CD8-positive, alpha-beta memory T cell (primary cell): ENCODE measurements at places on chromosomes 16 and 17.

DNA sequence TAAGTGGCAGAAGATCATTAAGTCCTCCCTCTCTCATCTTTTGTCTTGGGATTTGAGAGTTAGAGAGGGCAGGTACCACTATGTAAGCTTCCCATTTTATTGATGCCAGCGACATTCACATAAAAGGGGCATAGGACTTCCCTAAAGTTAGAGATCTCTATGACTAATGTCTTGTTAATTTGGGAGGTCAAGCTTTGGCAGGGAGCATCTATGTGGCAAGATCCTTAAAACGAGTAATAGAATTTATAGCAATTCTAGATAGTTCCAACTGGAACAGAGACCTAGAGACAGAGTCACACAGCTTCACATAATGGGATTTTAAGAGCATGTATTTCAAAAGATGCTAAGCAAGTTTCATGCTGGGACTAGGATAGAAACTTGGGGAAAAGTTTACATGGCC, 308.0 kb downstream of the MAP2K6 start:
- no peak for DNase-seq

DNA sequence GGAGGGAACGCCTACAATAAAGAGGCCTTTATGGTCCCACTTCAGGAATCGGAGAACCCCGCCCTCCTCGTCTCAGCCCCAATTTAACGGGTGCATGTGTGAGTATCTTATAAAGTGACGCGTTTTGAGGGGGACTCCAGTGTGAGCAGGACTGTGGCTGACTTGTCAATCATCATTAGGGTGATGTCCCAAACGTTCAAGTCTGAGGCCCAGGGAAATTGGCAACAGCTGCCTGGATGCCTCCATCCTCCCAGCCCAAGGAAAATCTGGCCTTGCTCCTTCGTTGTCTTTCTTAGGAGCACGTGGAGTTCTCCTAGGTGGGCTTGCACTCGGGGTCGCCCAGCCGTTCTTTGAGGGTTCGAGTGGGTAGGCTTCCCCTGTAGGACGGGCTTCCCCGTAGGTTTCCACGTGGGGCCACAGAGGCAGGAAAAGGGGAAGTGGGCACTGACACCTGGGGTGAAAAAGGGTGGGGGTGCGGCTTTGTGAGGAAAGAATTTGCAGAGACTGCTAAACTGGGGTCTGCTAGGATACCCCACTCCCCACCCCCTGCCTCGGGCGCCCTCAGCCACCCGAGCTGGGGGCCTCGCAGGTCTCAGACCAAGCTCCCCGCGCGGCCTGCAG, 561 bp upstream of the HERPUD1 start:
- no peak for DNase-seq

GRCh38 chr16:12178251-12178990, 201.9 kb downstream of the SNX29 start:
- DNase-seq = no peak

DNA sequence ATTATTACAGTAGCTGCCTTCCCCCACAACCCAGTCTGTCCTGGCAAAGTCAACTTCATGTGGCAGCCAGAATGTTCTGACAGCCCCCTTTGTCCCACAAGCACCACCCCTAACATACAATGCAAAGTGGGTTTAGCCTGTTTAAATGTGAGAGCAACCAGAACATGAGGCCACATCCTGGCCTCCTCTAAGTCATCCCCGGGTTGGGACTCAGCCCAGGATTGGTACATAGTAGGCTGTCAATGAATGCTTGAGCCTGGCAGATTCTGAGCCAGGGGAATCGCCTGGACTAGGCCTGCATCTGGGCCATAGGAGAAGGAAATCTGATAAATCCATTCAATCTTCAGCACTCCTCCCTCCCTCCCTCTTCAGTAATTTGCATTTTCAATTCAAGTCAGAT, 4.3 kb upstream of the ITGA3 start:
- no peak for DNase-seq

DNA sequence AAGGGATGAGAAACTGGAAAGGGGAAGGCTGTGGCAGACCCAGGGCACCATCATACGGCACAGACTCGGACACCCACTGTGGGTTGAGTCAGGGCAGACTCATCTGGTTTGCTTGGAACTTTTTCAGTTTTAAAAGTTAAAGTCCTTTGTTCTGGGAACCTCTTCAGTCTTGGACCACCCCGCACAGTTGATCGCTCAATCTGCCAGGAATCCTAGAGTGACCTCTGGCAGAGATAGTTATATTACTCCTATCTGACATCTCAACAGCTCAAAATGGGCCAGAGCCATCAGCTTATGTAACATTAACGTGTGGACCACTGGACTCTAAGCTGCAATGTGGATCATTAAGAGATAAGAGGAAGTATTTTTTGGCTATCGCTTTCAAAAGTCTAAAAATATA, 164.3 kb downstream of the ABCA8 start:
- DNase-seq = no peak

DNA sequence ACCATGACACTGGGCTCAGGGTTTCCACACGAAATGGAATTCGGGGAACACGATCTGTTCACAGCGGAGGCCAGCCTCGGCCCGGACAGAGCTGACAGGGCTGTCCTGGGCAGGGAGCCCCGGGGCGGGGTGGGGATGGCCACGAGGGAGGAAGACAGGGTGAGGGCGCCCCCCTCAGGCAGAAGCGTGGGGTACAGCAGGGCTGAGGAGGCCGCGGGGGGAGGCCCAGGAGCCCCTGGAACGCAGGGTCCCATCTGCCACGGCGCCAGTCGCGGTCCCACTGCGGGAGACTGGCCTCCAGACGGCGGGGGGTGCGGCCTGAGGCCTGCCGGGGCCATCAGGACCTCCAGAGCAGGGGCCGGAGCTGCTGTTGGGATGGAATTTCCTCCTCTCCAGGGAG, 75.9 kb downstream of the LMF1 start:
- peak; percentile 45 for DNase-seq

DNA sequence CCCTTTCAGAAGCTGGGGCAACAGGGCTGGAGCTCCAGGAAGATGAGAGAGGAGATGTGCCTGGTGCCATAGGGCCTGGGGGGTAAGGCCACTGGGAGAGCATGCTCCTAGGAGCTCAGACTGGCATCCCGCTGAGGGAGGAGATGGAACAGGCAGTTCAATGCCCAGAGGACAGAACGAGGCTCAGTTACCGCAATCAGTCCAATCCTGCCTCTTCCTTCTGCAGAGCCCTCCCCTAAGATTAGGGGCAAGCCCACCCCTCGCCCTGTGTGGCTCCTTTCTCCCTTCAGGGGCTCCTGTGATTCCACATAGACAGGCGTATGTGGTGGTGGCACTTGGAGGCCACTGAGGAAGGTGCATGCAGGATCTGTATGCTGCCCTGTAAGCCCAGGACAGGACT, 2.4 kb downstream of the CCDC42 start:
- no peak for DNase-seq

GRCh38 chr16:75306099-75306762, 54.8 kb upstream of the BCAR1 start:
- no peak for DNase-seq

GRCh38 chr17:75289832-75290337, 652 bp upstream of the SLC25A19 start:
- peak; percentile 42 for DNase-seq

GRCh38 chr16:15034266-15035162, 21.4 kb downstream of the NTAN1 start:
- no peak for DNase-seq

DNA sequence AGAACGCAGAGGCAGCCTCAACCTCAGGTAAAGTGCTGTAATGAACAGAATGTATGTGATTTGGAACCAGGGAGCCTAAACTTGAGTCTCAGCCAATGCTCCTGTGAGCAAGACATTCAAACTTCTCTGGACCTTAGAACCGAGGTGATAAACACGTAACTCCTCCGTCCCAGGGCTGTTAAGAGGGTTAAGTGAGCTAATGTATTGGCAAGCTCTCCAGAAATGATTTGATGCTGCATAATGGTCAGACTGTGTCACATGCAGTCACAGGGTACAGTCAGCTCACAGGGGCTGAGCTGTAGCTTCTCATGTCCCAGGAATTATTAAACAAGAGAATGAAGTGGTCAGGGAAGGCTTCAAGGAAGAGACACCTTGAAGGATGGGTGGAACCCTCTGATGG, 10.0 kb upstream of the SLC4A1 start:
- no peak for DNase-seq

- DNase-seq = no peak
Measured at GRCh38 chr17:62178579-62178978, 113.5 kb upstream of the MED13 start.

DNA sequence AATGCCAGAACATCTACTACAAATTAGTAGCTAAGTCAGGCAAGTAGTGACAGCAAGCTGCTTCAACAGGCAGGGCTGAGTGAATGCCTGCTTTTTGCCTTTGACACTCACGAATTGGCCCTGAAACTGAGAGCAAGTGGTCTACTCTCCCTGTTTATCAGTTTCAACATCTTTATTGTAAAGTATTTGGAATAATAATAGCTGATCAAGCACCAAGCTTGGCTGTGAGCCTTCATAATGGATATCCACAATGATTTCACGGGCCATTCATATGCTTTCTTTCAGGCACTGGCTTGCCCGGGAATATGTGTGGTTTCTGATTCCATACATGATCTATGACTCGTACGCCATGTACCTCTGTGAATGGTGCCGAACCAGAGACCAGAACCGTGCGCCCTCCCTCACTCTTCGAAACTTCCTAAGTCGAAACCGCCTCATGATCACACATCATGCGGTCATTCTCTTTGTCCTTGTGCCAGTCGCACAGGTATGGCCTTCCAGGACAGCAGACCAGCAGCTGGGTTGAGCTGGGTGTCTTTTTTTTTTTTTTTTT, 5.2 kb downstream of the TLCD3A start:
- DNase-seq = no peak

DNA sequence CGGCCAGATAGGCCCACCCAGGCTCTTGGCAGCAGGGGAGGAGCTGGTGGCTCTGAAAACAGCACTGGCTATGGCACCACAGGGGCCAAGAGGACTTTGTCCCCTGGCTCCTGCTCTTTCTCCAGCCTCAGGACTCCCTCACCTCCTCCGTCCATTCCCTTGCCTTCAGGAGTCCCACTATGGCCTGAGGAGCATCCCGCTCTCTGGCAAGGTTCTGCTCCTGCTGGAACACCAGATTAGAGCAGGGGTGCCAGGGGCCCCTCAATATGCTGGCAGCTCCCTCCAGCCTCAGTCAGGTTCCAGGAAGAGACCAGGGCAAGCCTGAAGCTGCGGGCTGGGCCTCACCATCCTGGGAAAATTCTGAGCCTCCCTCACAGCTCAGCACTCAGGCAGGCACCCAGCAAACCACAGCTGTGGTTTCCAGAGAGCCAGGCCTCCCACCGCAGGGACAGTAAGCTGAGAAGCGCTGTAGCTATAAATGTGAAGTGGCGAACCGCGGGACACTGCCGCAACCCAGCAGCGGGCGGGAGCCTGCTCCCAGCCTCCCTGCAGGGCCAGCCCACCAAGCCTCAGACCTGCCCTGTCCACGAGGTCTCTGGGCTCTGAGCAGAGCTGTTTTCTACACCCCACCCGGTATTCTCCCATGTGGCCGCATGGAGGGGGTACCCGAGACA, 25.7 kb downstream of the C17orf100 start:
- DNase-seq = no peak

GRCh38 chr17:797236-797840, 15.2 kb downstream of the MRM3 start:
- no peak for DNase-seq

GRCh38 chr17:31226373-31226772, 70.7 kb downstream of the OMG start:
- peak; percentile 0 for DNase-seq

GRCh38 chr16:56999409-57000270, 10.3 kb downstream of the NLRC5 start:
- peak; percentile 57 for DNase-seq

DNA sequence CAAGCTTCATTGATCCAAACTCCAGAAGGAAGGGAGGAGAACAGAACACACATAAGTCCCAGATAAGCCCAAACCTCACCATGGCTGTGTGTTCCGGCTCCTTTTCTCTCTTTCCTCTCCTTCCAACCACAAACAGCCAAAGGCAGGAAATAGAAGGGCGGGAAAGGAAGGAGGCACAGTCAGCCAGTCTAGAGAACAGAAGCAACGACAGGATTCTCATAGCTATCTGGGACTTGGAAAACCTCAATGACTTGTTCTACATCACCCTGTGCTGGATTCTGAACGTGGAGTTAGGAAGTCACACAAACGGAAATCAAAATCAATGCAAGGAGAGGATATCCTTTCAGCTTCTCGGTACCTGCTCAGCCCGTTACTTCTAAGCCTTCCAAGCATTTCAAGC, 9.0 kb downstream of the CRK start:
- no peak for DNase-seq

- no peak for DNase-seq
Measured at GRCh38 chr16:86826941-86827340, 248.6 kb downstream of the FOXL1 start.

DNA sequence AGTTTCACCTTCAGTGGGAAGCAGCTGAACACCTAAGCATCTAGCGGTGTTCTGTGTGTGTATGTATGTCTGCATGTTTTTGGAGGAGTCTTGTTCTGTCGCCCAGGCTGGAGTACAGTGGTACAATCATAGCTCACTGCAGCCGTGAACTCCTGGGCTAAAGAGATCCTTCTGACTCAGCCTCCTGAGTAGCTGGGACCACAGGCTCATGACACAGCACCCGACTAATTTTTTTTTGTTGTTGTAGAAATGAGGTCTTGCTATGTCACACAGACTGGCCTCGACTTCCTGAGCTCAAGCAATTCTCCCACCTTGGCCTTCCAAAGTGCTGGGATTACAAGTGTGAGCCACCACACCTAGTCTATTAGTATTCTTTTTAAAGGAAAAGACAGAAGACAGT, 30.2 kb upstream of the FAAP100 start:
- no peak for DNase-seq

DNA sequence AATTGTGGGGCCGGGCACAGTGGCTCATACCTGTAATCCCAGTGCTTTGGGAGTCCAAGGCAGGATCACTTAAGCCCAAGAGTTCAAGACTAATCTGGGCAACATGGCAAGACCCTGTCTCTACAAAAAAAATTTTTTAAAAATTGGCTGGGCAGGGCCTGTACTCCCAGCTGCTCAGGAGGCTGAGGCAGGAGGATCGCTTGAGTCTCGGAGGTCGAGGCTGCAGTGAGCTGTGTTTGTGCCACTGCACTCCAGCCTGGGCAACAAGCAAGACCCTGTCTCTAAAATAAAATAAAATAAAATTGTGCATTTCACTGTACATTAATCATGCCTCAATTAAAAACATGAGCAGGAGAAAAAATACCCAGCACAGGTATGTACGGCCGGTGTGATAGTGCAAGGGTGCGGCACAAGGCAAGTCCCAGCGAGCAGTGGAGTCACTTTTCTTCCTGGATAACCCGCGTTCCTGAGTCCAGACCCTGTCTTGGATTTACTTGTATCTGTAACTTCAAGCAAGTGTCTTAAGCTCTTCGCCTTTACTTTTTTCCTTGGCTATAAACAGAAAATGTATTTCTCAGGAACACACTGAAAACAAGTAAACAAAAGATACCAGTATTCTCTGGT, 11.4 kb downstream of the ZDHHC7 start:
- DNase-seq = no peak

- peak; percentile 25 for DNase-seq
Measured at GRCh38 chr17:4142107-4142900, 526 bp downstream of the ZZEF1 start.
